DMS53 (cell line): ENCODE measurements at places on chromosomes 1 and 21.

GRCh38 chr1:118918940-118919259 is 69.2 kb downstream of the TBX15 start:
- DNase-seq = no peak

GRCh38 chr1:147080006-147080661 is 92.1 kb downstream of the PRKAB2 start:
- DNase-seq = no peak

DNA sequence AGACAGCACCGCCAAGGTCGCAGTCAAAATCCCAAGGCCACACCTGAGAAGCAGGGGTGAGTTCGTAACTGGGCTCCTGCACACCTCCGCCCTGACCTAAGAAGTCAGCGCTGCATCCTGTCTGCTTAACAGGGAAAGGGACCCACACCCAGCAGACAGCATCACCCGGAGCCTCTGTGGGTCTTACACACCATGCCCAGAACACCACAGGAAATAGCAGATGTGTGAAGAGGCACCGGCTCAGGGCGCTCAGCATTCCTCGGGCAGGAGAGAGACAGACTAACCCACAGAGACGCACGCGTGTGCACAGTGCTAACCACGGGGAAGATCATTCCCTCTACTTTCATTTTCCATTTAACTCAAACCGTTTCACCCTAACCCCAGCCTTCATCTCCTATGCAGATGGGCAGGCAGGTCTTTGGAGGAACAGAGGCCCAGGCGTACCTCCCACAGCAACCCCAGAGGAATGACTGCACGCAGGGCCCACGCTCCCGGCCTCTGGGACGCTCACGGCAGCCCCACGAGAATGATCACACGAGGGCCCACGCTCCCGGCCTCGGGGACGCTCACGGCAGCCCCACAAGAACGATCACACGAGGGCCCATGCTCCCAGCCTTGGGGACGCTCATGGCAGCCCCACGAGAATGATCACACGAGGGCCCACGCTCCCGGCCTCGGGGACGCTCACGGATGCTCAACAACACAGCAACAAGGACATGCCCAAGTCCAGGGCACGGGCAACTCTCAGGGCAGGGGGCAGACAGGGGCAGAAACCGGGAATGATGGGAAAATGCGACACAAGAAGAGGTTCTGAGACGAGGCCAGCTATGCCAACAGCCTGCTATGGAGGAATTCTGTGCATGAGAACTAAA is 20.9 kb downstream of the POFUT2 start:
- no peak for DNase-seq

GRCh38 chr21:22192766-22193165 is 1194.6 kb downstream of the NCAM2 start:
- DNase-seq = no peak

DNA sequence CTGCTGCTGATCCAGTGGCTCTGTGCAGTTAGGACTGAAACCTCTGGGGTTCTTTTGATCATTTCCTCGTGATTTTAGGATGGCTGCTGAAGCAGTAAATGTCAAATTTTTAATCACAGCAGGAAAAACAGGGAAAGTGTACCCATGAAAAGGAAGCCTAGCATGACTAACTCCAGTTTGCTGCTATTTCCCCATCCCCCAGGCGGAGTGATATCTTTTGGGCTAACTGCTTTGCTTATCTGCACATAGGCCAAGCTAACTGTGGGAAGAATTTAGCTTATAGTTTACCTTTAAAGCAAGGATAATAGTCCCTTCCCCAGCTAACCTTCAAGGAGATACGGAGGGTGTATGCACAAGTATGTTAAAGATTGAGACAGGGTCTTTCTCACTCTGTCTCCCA is 149.8 kb upstream of the TNR start:
- no peak for DNase-seq

DNA sequence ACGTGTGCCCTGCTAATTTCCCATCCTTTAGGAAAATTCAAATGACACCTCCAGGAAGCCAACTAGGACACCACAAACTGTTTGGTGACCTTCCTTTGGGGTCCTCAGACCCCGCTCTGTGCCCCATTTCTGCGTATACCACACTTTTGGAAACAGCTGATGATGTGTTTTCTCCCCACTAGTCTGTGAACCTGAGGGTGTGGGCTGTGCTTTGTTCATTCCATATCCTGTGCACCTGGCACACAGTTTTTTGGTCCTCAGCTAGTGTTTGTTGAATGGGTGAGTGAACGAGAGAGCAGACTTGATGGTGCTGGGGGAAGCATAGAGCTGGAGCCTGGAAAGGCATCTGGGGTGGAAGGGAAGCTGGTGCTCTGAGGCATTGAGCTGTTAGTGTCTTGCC is 48.6 kb downstream of the RPS6KA1 start:
- no peak for DNase-seq

- DNase-seq = peak; percentile 11
These were observed 54.0 kb downstream of the CLIC6 start for GRCh38 chr21:34722684-34723300.

DNA sequence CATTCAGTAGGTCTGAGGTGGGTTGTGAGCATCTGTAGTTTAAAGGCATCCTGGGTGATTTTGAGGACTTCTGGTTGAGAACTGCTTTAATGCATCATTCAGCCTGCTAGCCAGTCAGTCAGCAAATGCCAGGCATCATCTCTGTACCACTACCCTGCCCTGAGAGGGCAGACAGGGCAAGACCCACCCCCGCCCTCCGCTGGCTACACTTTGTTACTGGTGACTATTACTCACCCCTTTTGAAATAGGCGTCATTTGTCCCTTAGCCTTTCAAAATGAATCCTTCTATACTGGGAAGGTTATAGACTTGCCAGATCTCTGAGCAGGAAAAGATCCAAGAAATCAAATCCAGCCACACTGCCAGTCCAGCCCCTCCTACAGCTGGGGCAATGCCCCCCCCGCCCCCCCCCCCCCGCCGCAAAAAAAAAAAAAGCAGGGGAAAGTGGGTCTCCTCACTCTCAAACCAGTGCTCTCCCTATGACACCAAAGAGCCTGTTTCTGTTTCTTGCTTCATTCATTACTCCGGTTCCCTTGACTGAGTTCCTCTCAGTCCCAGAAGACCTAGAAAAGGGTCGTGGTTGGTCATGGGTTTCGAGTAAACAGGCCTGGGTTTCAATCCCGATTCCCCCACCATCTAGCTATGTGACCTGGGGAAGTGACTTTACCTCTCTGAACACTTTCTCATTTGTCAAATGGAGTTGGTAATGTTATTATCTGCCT is 4.4 kb downstream of the SELENON start:
- no peak for DNase-seq

- DNase-seq = peak; percentile 87
These were observed 801 bp upstream of the ANXA9 start for GRCh38 chr1:150981177-150981804.

GRCh38 chr21:15051644-15052458 is 12.9 kb downstream of the NRIP1 start:
- no peak for DNase-seq

- DNase-seq = peak; percentile 54
These were observed 43.0 kb downstream of the JAK1 start for GRCh38 chr1:64923294-64923718.

- no peak for DNase-seq
These were observed 295.4 kb upstream of the ESRRG start for GRCh38 chr1:217018648-217019047.

DNA sequence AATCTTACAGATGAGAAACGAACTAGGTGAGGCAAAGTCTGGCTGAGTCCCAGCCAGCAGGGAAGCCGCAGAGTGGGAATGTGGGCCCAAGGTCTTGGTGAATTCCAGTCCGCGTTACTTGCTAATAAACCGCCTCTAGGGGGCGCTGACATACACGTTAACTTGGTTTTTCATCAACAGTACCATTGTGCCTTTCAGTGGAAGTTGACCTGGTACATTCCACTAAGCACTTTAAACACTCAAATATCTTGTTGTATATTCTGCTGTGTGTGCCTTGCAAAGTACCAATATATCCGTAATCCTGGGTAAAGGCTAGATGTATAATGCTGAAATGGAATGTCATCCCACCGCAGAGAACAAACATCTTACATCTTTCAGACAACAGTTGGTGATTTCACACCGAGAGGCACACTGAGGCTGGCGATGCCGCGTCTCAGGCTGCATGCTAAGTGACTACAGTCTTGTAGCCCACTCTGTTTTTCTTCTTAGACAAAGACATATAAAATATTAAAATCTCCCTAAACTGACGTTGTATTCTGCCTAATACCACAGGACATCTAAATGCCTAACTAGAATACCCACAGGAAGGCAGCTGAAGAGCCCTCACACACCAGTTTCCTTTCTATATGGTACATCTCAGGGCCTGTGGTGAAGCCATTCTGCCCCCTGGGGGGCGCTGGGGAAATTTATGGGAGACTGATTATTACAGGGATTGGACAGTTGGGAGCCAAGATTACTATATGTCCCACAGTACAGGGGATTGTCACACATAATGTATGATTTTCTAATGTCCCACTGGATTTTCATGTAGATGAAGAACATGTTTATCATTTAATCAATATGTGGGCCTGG is 49.2 kb upstream of the C1orf198 start:
- peak; percentile 94 for DNase-seq

GRCh38 chr1:86750530-86750929 is 46.2 kb downstream of the SH3GLB1 start:
- peak; percentile 19 for DNase-seq

- peak; percentile 48 for DNase-seq
These were observed 29.5 kb upstream of the CR2 start for GRCh38 chr1:207424570-207425131.

- DNase-seq = no peak
These were observed 19.9 kb downstream of the TMPRSS2 start for GRCh38 chr21:41488080-41488479.

DNA sequence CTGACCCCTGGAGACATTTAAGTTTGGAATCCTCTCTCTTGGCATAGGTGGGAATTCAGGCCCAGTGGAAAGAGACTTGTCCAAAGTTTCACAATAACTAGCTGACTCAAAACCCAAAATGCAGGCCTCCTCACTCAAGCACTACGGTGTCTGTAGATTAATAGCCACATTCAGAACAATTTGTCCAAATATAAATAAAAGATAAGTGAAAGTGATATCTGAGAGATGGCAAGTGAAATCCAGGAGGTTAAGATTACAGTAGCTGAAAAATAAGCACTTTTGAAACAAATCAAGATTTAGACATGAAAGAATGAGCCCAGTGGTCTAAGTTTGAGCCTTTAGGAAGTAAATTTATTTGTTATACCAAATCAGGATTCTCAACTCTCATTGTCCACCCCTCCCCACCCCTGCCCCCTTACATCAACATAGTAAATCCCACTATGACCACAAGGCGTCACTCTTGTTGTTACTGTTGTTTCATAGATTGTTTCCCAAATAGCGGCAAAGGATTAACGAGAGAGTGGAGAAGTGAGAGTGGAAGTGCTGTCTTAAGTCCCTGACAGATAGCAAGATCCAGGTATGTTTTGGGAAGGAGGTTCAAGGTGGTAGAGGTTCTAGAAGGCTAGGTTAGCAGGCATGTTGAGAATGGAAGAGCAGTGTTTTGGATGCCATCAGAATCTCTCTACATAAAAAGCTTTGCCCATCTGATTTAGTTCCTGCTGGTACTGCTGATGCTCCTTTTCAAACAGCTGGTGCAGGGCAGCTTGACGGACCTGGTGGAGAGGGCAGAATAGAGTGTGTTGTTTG is 7.1 kb upstream of the TPM3 start:
- DNase-seq = peak; percentile 81

- peak; percentile 3 for DNase-seq
These were observed 103.7 kb downstream of the NCAM2 start for GRCh38 chr21:21101911-21102310.

GRCh38 chr1:214977110-214977509 is 105.4 kb upstream of the KCNK2 start:
- no peak for DNase-seq

- no peak for DNase-seq
These were observed 3.4 kb upstream of the GPR25 start for GRCh38 chr1:200869376-200869752.

- no peak for DNase-seq
These were observed 71.4 kb upstream of the FAM20B start for GRCh38 chr1:178954325-178954690.

GRCh38 chr1:46199233-46199749 is 1.1 kb upstream of the POMGNT1 start:
- no peak for DNase-seq

- no peak for DNase-seq
These were observed 19.6 kb upstream of the PLEKHG5 start for GRCh38 chr1:6511056-6511455.

GRCh38 chr1:109768820-109769219 is 5.1 kb upstream of the EPS8L3 start:
- no peak for DNase-seq

DNA sequence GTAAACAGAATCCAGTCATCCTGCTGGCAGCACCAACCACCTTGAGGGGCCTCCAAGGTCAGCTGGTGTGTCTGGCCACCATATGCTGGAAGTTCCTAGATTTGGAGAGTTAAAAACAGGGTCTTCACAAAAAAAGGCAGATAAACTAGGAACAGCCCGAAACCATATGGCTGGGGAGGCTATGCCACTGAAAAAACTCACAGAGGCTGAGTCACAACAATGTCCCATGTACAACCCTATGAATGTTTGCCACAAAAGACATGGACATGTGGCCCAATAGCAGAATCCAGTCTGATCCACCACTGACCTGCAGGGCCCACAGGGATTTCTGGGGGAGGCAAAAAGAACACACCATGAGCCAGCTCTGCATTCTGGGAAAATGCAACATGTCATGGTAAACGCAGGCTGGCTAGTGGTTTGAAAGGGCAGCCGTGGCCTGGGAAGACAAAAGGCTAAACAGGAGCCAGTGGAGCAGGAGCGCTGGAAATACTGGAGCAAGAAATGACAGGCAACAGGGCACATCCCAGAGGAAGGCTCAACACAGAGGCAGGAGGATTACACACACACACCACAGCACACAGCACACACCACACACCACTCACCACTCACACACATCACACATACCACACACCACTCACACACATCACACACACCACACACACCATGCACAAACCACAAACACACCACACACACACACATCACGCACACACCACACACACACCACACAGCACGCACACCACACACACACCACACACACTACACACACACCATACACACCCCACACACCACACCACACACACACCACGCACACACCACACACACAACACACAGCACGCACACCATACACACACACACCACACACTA is 55.4 kb downstream of the HSF2BP start:
- peak; percentile 26 for DNase-seq

GRCh38 chr1:172398970-172399755 is 21.3 kb upstream of the C1orf105 start:
- peak; percentile 89 for DNase-seq

- no peak for DNase-seq
These were observed 376.3 kb downstream of the KCNH1 start for GRCh38 chr1:210757677-210758076.

- no peak for DNase-seq
These were observed 86.1 kb upstream of the ZNF326 start for GRCh38 chr1:89908672-89909436.

DNA sequence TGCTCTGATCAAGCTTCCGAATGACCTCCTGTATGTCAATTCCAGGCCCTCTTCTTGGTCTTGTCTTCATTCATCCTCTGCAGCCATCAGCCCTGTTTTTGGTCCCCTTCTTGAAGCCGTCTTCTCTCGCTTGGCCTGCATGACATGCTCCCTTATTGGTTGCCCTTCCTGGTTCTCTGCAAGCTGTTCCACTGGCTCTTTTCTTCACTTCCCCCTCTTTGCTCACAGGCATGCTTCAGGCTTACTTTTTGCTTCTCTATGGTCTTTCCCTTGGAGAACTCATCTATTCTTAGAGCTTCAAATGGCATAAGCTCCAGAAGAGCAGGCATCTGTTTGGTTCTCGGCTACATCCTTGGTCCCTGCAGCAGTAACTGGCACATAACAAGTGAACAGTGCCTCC is 38.8 kb downstream of the PDPN start:
- DNase-seq = no peak
